ENCODE measurements at places on chromosomes 11 and 22.

- DNase-seq, result no peak
- no peak overlapping the region for H3K4me3 ChIP-seq
- no peak overlapping the region for H3K27ac ChIP-seq
- H3K27me3 ChIP-seq, result no peaks in the 10 kb centered on the region
- peaks cover 27% of the 10 kb centered on the region for H3K36me3 ChIP-seq
These were observed 22.3 kb downstream of the VPS37C start for GRCh38 chr11:61138935-61139334.

DNA sequence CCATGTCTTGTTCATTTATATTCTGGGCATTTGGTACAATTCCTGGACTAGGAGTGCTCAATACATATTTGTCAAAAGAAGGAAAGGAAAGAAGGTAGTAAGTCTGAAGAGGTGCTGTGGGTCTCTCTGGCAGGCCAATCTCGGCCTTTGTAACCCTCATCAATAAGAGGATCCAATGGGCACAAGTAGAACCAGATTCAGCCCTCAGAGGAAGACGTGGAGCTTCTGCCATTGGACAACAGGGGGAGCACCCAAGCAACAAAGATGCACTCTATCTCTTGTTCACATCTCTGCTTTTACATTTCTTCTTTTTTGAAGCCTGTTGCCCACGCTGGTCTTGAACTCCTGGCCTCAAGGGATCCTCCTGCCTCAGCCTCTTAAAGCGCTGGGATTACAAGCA, 2.2 kb upstream of the VPS11 start:
- no peaks in the 10 kb centered on the region for H3K27me3 ChIP-seq
- H3K4me3 ChIP-seq, result no peak overlapping the region
- peaks cover 21% of the 10 kb centered on the region for H3K36me3 ChIP-seq
- peaks cover 23% of the 10 kb centered on the region for H3K4me1 ChIP-seq
- H3K27ac ChIP-seq, result no peak overlapping the region
- DNase-seq, result no peak

DNA sequence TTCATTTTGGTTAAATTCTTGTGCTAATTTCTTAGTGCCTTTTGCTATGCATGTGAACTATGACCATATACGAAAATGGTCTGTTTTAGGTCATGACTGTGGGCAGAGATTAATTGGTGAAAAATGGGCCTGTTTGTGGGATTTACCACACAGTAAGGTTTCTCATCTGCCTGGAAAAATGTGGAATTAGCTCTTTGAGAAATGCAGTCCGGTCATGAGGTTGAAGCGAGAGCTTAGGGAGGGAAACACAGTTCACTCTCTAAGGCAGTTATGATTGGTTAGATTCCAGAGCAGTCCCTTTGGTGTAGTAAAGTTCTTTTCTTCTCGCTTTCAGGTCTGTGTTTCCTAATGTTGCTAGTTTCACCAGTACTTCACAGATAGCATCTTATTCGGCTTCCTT, 1.2 kb upstream of the PDE3B start:
- H3K27me3 ChIP-seq, result peaks cover 7% of the 10 kb centered on the region
- H3K4me1 ChIP-seq, result peaks cover 8% of the 10 kb centered on the region
- no peaks in the 10 kb centered on the region for H3K36me3 ChIP-seq
- no peak for DNase-seq
- no peak overlapping the region for H3K4me3 ChIP-seq

DNA sequence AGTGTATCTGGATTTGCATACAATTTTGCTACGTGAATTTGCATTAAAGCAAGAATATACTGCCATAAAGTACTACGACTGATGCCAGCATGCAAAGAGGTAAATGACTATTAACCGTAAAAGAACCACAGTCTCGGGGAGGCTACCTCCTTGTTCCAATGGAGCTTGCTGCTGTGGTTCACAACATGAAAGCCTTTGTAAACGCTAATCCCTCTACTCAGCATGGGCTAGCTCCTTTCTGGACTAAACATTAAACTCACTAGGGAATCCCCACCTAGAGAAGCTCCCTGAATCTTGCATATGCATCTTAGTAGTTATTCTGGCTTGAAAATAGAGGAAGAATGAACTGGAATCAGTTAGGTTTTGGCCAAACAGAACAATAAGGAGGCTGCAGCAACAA, 60.5 kb upstream of the ARHGAP32 start:
- no peaks in the 10 kb centered on the region for H3K4me1 ChIP-seq
- DNase-seq, result no peak
- H3K4me3 ChIP-seq, result no peak overlapping the region
- H3K27me3 ChIP-seq, result no peaks in the 10 kb centered on the region
- H3K27ac ChIP-seq, result no peak overlapping the region

DNA sequence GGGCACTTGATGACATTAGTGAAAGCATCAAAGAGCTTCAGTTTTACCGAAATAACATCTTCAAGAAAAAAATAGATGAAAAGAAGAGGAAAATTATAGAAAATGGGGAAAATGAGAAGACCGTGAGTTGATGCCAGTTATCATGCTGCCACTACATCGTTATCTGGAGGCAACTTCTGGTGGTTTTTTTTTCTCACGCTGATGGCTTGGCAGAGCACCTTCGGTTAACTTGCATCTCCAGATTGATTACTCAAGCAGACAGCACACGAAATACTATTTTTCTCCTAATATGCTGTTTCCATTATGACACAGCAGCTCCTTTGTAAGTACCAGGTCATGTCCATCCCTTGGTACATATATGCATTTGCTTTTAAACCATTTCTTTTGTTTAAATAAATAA, 10.6 kb downstream of the REXO2 start:
- H3K27ac ChIP-seq, result no peak overlapping the region
- no peaks in the 10 kb centered on the region for H3K4me1 ChIP-seq
- no peaks in the 10 kb centered on the region for H3K27me3 ChIP-seq
- no peaks in the 10 kb centered on the region for H3K36me3 ChIP-seq
- H3K4me3 ChIP-seq, result no peak overlapping the region
- no peak for DNase-seq

DNA sequence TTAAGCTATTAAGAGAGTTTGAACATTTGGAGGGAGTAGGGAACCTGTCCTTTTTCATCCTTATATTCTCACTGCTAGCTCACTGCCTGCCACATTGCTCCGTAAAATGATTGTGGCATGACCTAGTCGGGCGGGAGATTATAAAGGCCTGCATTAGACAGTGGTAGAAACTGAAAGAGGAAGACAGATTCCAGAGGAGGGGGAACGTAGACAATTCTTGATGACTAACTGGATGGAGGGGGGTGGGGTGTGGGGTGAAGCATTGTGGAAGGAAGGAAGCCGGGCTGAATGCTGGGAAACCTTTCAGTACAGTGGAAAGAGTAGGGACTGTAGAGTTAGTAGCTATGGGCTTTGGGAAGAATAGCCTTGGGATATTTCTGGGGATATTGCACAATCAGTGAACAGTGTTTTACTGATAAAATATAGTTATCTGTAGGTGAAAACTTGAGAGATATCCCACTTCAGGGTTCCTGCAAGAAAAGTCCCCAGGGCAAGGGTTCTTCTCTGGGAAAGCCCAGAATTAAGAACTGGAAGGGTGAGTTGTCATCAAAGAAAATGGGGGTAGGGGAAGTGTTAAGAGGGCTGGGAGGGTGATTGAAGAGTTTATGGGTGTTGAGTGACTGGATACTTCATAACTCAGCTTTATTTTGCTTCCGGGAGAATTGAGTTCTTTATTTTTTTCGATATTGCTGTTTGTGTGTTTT, 2.1 kb downstream of the MED15 start:
- H3K36me3 ChIP-seq, result peaks cover 6% of the 10 kb centered on the region
- peaks cover 25% of the 10 kb centered on the region for H3K4me1 ChIP-seq
- DNase-seq, result no peak
- H3K27ac ChIP-seq, result peak overlapping the region; percentile 59
- peak overlapping the region; percentile 20 for H3K4me3 ChIP-seq

- no peaks in the 10 kb centered on the region for H3K4me1 ChIP-seq
- H3K36me3 ChIP-seq, result no peaks in the 10 kb centered on the region
- no peak overlapping the region for H3K27ac ChIP-seq
- DNase-seq, result no peak
- H3K27me3 ChIP-seq, result no peaks in the 10 kb centered on the region
These were observed 1.8 kb upstream of the OR2D2 start for GRCh38 chr11:6894097-6894496.

- no peak overlapping the region for H3K27ac ChIP-seq
- no peak overlapping the region for H3K4me3 ChIP-seq
- H3K36me3 ChIP-seq, result no peaks in the 10 kb centered on the region
- no peaks in the 10 kb centered on the region for H3K27me3 ChIP-seq
These were observed 29.7 kb downstream of the PDGFB start for GRCh38 chr22:39215070-39215396.

- peaks cover 3% of the 10 kb centered on the region for H3K4me1 ChIP-seq
- no peaks in the 10 kb centered on the region for H3K36me3 ChIP-seq
- H3K4me3 ChIP-seq, result no peak overlapping the region
- DNase-seq, result no peak
These were observed 49.9 kb downstream of the STIM1 start for GRCh38 chr11:3905080-3905953.

DNA sequence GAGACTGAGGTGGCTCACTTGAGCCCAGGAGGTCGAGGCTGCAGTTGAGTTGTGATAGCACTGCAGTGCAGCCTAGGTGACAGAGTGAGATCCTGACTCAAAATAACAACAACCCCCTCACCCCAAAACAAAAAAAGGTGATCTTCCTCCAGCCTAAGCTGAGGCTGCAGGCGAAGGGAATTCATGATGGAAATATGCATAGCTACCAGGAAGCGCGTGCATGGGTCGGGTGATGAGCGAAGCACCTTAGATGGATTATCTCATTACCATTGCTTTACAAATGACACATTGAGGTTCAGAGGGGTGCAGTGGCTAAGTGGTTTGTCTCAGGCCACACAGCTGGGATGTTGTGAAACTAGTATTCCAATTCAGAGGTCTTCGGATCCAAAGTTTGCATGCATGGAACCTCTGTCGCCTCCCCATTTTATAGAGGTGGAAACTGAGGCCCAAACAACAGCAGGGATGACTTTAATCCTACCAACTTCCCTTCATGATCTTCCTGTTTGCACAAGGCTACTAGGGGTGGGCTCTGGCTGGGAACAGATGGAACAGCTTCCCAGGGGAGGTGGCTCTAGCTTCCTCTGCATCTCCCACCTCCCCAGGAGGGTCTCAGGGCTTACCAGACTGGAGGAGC, 4.6 kb downstream of the SLC29A2 start:
- H3K27ac ChIP-seq, result no peak overlapping the region
- no peak for DNase-seq
- peaks cover 25% of the 10 kb centered on the region for H3K4me1 ChIP-seq

DNA sequence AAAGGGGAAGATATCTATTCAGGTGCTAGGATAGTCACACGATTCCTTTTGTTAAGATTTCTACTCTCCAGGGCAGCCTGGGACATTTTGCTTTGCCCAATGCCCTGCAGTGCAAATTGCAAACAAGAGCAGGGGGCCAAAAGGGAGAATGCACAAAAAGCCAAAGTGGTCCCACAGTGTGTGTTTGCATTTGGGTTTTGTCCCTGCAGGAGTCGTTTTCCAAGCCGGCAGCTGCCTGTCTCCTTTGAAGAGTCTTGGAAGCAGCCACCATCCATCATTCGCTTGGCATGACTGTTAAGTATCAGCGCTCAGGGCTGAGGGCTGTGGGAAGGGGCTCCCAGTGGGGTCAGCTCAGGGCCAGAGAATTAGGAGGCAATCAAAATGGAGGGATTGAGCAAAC, 184.7 kb downstream of the MIAT start:
- no peak for DNase-seq
- H3K27me3 ChIP-seq, result peaks cover 4% of the 10 kb centered on the region
- no peak overlapping the region for H3K4me3 ChIP-seq
- H3K36me3 ChIP-seq, result no peaks in the 10 kb centered on the region

GRCh38 chr22:18109410-18110193, 1.0 kb upstream of the TUBA8 start:
- no peaks in the 10 kb centered on the region for H3K36me3 ChIP-seq
- H3K27me3 ChIP-seq, result peaks cover 21% of the 10 kb centered on the region
- peaks cover 30% of the 10 kb centered on the region for H3K4me1 ChIP-seq
- no peak overlapping the region for H3K27ac ChIP-seq

DNA sequence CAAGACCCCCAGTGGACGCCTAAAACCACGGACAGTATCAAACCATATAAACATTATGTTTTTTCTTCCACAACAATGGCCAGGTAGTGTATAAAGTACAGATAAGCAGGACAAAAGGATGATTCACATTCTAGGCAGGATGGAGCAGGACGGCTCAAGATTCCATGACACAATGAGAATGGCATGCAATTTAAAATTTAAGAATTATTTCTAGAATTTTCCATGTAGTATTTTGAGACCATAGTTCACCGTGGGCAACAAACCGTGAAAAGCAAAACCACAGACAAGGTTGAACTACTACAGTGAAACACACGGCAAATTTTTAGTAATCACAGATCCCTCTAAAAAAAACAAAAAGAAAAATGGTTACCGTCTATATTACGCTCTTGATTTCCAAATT, 7.5 kb downstream of the NARS2 start:
- DNase-seq, result no peak
- H3K27me3 ChIP-seq, result no peaks in the 10 kb centered on the region
- H3K27ac ChIP-seq, result no peak overlapping the region
- H3K4me1 ChIP-seq, result peaks cover under 1% of the 10 kb centered on the region

DNA sequence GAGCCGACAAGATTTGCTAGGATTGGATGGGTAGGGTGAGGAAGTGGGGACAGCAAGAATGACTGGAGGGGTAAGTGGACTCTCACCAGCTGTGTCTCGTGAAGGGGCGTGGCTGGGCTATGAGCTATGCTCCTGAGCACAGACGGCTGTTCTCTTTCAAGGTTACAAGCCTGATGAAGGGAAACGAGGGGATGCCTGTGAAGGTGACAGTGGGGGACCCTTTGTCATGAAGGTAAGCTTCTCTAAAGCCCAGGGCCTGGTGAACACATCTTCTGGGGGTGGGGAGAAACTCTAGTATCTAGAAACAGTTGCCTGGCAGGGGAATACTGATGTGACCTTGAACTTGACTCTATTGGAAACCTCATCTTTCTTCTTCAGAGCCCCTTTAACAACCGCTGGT, 19.9 kb downstream of the F2 start:
- H3K27me3 ChIP-seq, result no peaks in the 10 kb centered on the region
- DNase-seq, result no peak
- H3K4me1 ChIP-seq, result no peaks in the 10 kb centered on the region
- H3K4me3 ChIP-seq, result no peak overlapping the region
- H3K36me3 ChIP-seq, result peaks cover 15% of the 10 kb centered on the region

GRCh38 chr22:46003271-46004091, 26.5 kb upstream of the WNT7B start:
- H3K36me3 ChIP-seq, result peaks cover 12% of the 10 kb centered on the region
- H3K27me3 ChIP-seq, result no peaks in the 10 kb centered on the region
- H3K27ac ChIP-seq, result no peak overlapping the region
- H3K4me3 ChIP-seq, result no peak overlapping the region

DNA sequence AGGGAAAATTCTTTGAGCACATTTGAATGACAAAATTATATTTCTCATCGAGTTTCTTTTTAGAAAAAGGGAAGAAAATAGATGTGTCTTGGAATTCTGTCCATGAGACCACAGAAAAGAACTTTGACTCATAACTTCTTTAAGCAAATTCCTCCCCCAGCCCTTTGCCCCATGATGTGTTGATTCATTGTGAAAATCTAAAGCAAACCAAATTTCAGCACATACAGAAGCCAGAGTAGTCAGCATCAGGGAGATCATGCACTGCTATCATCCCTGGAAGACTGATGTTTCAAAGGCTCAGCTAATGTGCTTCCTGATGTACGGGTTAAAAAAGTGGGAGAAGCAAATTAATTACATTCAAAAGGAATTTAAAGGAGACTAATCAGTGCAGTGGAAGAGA, 159.7 kb downstream of the FAT3 start:
- no peak overlapping the region for H3K4me3 ChIP-seq
- no peaks in the 10 kb centered on the region for H3K36me3 ChIP-seq
- peaks cover 8% of the 10 kb centered on the region for H3K4me1 ChIP-seq

GRCh38 chr11:64331569-64332371, 8.2 kb upstream of the CCDC88B start:
- peaks cover 7% of the 10 kb centered on the region for H3K4me1 ChIP-seq
- no peak overlapping the region for H3K4me3 ChIP-seq
- H3K27ac ChIP-seq, result no peak overlapping the region

GRCh38 chr22:20130319-20130718, 1.3 kb upstream of the ZDHHC8 start:
- H3K4me3 ChIP-seq, result no peak overlapping the region
- H3K4me1 ChIP-seq, result peaks cover 42% of the 10 kb centered on the region
- H3K36me3 ChIP-seq, result peaks cover 48% of the 10 kb centered on the region
- peak overlapping the region; percentile 67 for H3K27ac ChIP-seq
- peak; percentile 56 for DNase-seq

All from spinal cord (tissue), 10 donors.